ENCODE measurements at places on chromosomes 3 and 15. TPM values are rescaled to one million over a fixed set of nuclear protein-coding genes. Genes with fewer than 3 reads are reported as not detected.

Gene TPRG1
- polyA plus RNA-seq, result 61.0 TPM

Gene CCR3
- not detected for polyA plus RNA-seq

Gene ERC2
- polyA plus RNA-seq, result 0.20 TPM

Gene NOX5
- polyA plus RNA-seq, result 0.26 TPM

Gene SPTSSB
- 15.2 TPM for polyA plus RNA-seq

Gene ARRDC4
- 5.2 TPM for polyA plus RNA-seq

Gene WDR93
- polyA plus RNA-seq, result not detected

Gene PLA2G4D
- polyA plus RNA-seq, result 1.0 TPM

Gene GPR62
- polyA plus RNA-seq, result 0.05 TPM

Gene ETV5
- 1.0 TPM for polyA plus RNA-seq

Gene MAGEF1
- polyA plus RNA-seq, result 27.2 TPM

Gene HGD
- polyA plus RNA-seq, result 0.06 TPM

Gene CHST13
- polyA plus RNA-seq, result not detected

Gene ALDH1L1
- 5.0 TPM for polyA plus RNA-seq
